Kidney epithelial cell (primary cell): ENCODE measurements at places on chromosomes 5 and 9.
A peak's percentile ranks its signal among the peaks of the same experiment; 100 is the strongest.

GRCh38 chr9:77910194-77910621, 121.4 kb downstream of the GNAQ start:
- no peak for DNase-seq

DNA sequence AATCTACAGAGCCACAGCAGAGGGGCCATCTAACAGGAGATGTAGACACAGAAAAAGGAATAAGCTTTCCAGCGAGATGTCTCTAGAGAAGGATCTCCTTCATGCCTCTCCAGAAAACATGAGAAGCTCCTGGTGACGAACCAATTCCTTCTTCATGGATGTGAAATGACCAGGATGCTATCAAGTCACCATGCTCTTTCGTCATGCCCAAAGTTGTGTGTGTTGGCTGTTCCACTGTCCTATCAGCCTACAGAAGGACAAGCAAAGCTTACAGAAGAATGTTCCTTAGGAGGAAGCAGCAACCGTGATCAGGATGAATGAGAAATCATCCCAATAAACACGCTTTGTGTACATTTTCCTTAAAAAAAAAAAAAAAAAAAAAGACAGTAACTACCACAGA, 54.4 kb downstream of the ALDH7A1 start:
- no peak for DNase-seq

GRCh38 chr5:171863935-171864334, 78.3 kb downstream of the SMIM23 start:
- DNase-seq, result peak; percentile 48

- DNase-seq, result no peak
Measured at GRCh38 chr9:76177931-76178330, 216.3 kb downstream of the RFK start.
